Pancreas (tissue), 10 donors: ENCODE measurements at places on chromosomes 6 and 20. TPM values are rescaled to one million over a fixed set of nuclear protein-coding genes. Genes with fewer than 3 reads are reported as not detected.

KHDC1 gene
- polyA plus RNA-seq, result 1.9 TPM

GSTA2 gene
- polyA plus RNA-seq, result 26.0 TPM

TINAG gene
- not detected for polyA plus RNA-seq

- peak; percentile 96 for DNase-seq
Measured at GRCh38 chr20:50190251-50191064, at the start of gene CEBPB. TSS of gene CEBPB (plus strand) at chr20:50190830. CDS start at chr20:50191034, 204 bp downstream.

- DNase-seq, result no peak
Measured at GRCh38 chr20:18018100-18018499, 39.6 kb downstream of the OVOL2 start.

GRCh38 chr6:111871207-111871606 is 2.0 kb downstream of the FYN start:
- DNase-seq, result no peak
